CD8-positive, alpha-beta memory T cell (primary cell): ENCODE measurements at places on chromosomes 6 and 20.

DNA sequence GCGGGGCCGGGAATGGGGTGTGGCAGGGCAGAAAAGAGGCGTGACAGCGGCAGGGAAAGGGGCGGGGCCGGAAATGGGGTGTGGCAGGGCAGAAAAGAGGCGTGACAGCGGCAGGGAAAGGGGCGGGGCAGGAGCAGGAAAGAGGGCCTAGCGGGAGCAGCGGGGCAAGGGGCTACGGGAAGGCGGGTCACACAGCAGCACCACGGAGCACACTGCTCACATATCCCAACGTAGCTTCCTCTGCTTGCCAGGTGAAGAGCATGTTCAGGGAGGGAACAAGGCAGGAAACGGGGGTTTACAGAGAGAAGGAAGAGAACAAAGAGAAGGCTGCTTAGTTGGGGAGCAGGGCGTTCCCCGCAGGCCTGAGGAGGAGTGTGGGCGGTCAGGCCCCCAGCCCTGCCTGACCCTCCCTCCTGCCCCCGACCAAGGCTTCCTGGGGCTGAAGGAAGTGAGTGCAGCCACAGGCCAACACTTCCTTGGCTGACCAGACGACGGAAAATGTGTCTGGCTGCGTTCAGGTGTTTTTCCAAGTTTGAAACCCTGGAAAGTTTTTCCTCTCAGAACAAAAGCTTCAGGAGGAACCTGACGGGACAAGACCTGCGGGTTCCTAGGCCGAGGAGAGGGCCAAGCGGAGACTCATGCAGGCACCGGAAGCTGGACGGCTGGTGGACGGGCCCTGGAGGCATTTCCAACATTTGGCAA is 13.8 kb downstream of the UCKL1 start:
- H3K4me3 ChIP-seq, result no peak overlapping the region
- DNase-seq, result peak; percentile 56
- no peak overlapping the region for H3K27ac ChIP-seq
- H3K27me3 ChIP-seq, result no peaks in the 10 kb centered on the region

DNA sequence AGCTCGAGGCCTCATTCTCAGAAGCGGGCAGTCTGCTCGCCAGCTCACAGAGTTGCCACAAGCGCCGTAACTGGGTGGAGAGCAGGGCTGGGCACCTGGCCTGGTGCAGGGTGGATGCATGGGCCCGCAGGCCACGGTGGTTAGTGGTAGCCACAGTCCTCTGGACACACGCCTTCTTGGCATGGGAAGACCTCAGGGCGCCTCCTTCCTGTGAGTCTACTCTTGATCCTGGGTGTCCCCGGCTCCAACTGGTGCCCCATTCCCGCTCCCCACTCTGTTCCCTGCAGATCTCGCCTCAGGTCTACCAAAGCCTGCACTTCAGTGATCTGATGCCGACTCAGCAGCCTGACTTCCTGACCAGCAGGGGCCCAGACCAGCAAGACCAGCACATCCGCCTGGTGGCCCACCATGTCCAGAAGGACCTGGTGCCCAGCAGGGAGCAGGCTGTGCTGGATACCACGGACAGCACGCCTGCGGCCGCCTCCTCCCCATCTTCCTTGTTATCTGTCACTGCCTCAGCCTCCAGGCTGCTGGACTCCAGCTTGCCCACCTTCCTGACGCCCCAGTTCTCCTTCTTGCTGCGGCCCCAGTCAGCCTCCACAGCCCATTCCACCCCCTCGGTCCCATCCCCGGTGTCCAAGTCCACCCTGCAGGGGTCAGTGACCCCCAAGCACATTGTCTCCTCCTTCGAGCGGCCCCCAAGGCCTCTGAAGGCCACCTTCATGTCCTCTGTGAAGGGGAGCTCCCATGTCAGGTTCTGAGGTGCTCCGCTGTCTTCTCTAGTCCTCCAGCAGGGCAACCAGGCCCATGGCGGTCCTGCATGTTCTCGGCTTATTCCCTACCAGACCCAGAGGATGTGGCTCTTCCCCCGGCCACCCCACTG is 43.1 kb downstream of the SUN5 start:
- peaks cover 24% of the 10 kb centered on the region for H3K4me1 ChIP-seq
- no peaks in the 10 kb centered on the region for H3K27me3 ChIP-seq
- no peaks in the 10 kb centered on the region for H3K36me3 ChIP-seq
- H3K27ac ChIP-seq, result no peak overlapping the region
- DNase-seq, result no peak
- H3K4me3 ChIP-seq, result no peak overlapping the region

DNA sequence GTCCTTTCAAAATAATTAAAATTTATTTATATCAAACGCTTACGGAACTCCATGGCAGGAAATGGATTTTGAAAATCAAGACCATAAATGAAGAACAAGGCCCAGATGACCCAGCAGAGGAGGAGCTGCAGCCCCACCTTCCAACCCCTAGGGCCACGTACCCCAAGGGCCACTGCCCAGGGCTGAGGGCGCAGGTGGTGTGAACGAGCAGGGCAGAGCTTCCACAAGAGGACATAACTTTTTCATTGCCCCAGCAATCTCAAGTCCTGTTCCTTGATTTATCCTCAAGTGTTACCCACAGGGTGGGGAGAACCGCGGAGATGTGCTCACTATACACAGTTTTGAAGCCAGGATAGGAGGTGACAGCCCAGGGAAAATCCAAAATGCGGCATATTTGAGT is 42.8 kb downstream of the PSMG4 start:
- no peak overlapping the region for H3K27ac ChIP-seq
- no peaks in the 10 kb centered on the region for H3K27me3 ChIP-seq

DNA sequence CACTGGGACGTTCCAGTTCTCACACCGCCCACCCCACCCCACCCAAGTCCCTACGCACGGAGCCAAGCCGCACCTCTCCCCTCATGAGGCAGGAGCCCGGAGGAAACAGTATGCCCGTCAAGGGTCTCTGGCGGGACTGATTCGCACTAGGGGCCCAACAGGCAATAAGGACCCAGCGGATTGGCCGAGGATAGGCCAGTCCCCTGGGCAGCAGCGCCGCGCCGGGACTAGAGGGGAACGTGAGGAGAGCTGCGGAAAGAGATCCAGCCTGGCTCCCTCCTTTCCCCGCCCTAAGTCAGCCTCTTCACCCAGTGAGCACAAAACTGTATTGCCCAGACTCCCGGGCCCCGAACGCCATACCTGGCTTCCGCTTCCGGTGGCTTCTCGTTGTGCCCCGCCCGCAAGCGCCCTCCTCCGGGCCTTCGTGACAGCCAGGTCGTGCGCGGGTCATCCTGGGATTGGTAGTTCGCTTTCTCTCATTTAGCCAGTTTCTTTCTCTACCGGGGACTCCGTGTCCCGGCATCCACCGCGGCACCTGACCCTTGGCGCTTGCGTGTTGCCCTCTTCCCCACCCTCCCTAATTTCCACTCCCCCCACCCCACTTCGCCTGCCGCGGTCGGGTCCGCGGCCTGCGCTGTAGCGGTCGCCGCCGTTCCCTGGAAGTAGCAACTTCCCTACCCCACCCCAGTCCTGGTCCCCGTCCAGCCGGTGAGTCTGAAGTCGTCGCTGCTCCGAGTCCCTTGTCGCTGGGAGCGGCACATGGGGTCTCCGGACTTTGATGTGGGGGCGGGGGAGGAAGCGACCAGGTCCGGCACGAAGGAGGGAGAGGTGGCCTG is at the start of gene CSNK2B:
Gene CSNK2B, plus strand, starts transcription at position 580 of the 836 bp plus-strand sequence. CDS start 752 bp downstream, outside the sequence.
- peak within 1 kb of the TSS; percentile 97 for H3K4me3 ChIP-seq
- peak; percentile 98 for DNase-seq
- peak within 1 kb of the TSS; percentile 97 for H3K27ac ChIP-seq
- peaks cover 41% of the 10 kb centered on the region for H3K36me3 ChIP-seq
- H3K27me3 ChIP-seq, result no peaks in the 10 kb centered on the region
- peaks cover 47% of the 10 kb centered on the region for H3K4me1 ChIP-seq

- H3K27ac ChIP-seq, result no peak overlapping the region
- peaks cover 39% of the 10 kb centered on the region for H3K4me1 ChIP-seq
- H3K4me3 ChIP-seq, result no peak overlapping the region
These were observed 32.8 kb upstream of the CEP85L start for GRCh38 chr6:118683881-118684872.
